ENCODE measurements at places on chromosomes 12 and 14. TPM values are rescaled to one million over a fixed set of nuclear protein-coding genes. Genes with fewer than 3 reads are reported as not detected.
A peak's percentile ranks its signal among the peaks of the same experiment; 100 is the strongest.

DNA sequence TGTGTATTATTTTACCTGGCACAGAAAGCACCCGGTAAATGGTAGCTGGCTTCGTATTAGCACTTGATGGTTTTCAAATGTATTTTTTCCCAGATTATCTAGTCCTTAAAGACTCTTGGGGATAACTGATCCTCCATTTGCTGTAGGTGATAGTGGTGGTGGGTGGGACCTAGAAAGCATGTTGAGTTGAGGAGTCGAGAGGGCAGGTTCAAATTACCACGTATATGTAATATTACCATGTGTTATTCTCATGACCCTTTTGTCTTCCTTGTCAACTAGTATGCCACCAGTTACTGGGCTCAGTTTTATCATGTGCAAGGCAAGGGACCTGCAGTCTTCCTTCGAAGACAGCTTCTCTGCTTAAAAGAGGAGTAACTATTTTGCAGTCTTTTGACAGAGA lies 1.8 kb downstream of the GLRX5 start:
- no peak for DNase-seq

DNA sequence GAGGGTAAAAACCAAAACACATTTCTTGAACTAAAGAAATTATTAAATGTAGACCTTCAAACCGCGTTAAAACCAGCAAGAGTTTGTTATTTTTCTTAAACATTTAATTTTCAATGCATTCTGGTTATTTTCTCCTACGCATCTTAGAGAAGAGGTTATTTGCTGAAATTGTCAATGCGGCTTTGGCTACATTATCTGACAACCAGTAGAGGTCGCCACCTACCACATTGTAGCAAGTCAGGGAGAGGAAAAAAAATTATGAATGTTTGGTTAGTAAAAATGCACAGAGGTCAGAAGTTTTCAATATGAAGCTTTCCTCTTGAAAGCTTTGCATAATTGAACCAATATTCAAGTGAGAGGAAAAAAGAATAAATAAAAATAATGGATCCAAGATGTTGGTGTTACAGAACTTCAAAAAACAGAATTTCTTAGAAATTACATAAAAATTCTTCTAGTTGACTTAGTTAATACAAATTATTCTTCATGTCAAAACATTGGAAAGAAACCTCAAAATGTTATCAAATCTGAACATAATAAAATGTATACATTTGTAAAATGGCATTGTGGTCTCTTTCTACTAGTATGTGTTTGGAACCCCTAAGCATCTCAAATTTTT lies 159.4 kb upstream of the TMTC2 start:
- peak; percentile 24 for DNase-seq

- no peak for DNase-seq
These were observed 359.9 kb downstream of the TRHDE start for GRCh38 chr12:72631926-72632685.

GRCh38 chr12:462936-463705 lies 3.4 kb downstream of the B4GALNT3 start:
- peak; percentile 52 for DNase-seq

- DNase-seq = no peak
These were observed 134.6 kb downstream of the RBM19 start for GRCh38 chr12:113831476-113831875.

GRCh38 chr14:25622763-25623162 lies 572.8 kb upstream of the STXBP6 start:
- DNase-seq = peak; percentile 30

DNA sequence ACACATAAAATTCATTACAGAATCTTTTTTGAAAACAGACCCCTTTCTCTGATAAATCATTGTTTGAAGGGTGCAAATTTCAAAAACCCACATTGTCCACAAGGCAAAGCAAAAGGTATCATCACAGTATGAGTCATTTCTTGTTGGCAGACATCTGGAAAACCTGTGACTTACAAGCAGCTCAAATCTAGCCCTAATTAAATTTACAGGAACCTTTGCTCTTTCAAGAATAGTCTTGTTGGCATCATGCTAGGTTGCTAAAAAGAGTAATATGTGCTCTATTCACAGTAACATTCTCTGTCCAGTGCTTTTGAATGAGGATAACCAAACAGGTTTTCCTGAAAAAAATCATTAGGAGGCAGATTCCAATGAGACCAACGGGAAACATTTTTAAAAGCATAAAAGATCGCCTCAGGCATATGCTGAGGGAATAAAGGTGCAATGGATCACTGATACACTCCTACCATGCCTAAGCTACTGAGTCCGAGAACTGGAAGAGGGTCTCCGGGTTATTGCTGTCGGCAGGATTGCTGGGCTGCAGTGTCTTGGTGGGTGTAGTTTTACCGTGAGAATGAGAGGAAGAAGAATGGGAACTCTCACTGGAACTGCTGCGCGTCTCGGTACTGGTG lies 55.5 kb upstream of the TTC7B start:
- DNase-seq = no peak

GRCh38 chr14:45251912-45252311 lies 1.1 kb downstream of the MIS18BP1 start:
- no peak for DNase-seq

DNA sequence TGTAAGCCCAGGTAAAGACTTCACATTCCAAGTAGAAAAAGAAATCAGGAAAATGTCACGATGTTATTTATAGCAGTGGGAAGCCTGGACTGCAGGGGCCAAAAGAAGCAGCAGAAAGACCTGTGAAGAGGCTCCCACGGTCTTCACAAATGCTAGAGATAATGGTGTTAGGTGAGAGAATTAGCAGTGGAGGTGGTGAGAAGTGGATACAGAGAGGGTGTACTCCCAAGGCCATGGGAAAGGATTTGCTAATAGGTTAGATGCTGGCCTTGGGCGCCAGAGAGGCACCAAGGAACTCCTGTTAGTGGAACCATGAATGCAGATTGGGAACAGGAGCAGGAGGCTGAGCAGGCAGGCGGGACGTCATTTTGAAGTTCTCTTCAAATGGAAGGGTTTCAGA lies 386.1 kb downstream of the C12orf75 start:
- DNase-seq = no peak

DNA sequence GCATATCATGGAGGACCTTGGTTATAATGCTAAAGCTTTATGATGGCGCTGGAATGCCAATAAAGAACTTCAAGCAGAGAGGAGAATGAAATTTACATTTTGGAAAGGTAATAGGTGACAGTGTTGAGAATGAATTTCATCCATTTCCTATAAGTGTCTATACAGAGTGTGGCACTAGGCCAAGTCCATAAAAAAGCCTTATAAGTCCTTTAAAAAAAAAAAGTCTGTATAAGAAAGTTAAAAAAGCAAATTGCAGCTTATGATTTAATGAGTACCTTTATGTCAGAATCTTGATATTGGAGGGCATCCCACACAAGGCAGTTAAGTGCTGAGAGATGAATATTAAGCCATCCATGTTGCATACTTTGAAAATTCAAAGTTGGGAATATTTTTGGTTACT lies 62.4 kb downstream of the ATF7IP start:
- no peak for DNase-seq

- DNase-seq = no peak
These were observed 15.8 kb upstream of the ERGIC2 start for GRCh38 chr12:29396774-29397173.

DNA sequence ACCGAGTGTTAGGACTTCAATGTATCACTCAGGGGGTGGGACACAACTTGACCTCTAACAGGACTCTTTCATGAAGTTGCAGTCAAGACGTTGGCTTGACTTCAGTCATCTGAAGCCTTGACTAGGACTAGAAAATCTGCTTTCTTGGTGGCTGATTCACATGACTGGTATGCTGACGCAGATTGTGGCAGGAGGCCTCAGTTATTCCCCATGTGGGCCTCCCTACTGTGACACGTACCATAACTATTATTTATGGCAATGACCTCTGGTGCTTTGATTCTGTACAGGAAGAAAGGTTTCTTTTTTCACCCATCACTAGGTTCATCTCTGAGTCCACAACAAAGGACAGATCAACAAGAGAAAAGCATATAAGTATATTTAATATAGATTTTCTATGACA lies 270.4 kb downstream of the NEDD1 start:
- DNase-seq = no peak

DNA sequence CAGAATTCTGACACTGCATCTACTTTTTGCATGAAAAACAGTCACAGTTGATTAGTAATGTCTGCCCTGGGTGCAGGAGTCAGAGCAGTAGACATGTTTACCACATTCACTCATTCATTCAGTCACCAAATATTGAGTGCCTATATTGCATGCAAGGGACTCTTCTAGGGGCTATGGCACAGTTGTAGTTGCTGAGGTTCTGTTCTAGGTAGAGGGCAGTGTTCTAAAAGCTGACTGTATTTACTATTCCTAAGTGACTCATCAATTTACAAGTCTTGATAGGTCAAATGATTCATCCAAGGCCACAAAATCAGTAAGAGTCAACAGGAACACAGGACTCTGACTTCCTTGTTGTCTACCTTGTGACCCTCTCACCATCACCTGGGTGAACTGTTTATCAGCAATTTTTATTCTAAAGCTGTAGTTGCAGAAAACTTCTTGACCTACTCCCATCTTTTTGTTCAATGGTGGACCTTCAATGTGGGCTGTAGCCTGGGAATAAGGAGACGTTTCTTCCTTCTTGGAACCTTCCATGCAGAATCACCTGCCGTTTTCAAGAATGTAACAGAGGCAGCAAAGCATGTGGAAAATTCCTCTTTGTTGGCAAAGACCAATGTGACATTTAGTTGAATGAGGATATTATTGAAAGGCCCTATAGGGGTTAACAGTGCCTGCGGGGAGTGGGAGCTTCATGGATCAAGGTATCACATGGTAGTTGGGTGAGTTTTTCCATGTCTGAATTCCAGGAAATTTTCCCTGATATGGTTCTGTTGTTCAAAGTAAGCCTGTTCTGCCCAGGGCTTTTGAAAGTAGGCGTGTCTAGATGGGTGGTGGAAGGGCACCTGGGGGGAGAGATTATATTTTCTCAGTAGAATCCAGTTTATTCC lies 223.2 kb downstream of the KTN1 start:
- peak; percentile 47 for DNase-seq

- DNase-seq = no peak
These were observed 46.0 kb upstream of the DYNC1H1 start for GRCh38 chr14:101918065-101918989.

DNA sequence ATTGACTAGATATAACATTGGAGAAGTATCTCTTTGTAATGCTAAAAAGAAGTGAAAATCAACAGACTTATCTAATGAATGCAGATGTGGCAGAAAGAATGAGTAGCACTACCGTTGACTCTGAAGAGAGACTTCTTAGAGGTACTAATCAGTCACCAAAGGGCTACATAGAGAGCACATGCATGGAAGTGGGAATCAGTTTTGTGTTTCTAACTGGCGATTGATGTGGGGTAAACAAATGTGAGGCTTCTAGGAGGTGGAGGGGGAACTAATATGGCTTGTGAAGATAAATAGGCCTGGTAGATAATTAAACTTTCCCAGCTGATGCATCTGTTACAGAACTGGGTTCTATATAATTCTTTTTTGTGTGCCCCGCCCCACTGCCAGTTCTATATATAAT lies 10.5 kb downstream of the COCH start:
- DNase-seq = no peak

DNA sequence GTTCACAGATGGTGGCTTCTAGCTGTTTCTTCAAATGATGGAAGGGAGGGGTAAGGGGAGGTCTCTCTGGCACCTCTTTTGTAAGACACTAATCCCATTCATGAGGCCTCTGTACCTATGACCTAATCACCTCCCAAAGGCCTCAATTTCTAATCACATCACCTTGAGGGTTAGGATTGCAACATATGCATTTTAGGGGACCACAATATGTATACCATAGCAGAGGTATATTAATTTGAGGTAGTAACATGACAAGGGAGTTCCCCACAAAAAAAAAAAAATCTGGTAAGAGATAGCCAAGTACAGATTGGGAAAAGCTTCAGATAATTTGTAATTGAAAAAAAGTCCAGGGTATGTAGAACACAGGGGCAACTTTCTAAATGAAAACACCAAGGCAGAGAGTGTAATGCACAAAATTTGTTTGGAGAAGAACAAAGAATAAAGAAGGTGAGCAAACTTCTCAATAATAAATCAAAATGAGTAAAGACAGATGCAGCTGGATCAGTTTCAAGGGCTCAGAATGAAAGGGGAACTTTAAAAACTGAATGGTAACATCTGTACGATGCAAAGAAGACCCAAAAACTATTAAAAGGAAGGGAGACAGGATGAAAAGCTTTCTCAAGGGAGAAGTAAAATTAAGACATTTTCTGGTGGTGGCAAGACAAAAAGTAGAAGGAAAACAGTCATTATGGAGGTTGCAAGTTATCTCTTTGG lies 125.5 kb upstream of the DCN start:
- no peak for DNase-seq

GAS2L3 gene
- total RNA-seq = 65.9 TPM

RFC5 gene
- 13.4 TPM for total RNA-seq

TMEM121 gene
- total RNA-seq = 3.7 TPM

ANO2 gene
- 2.5 TPM for total RNA-seq

PLEKHH1 gene
- 35.6 TPM for total RNA-seq

Measured in mucosa of gallbladder (tissue), 1 donor.